ENCODE measurements at places on chromosomes 6 and 20.

DNA sequence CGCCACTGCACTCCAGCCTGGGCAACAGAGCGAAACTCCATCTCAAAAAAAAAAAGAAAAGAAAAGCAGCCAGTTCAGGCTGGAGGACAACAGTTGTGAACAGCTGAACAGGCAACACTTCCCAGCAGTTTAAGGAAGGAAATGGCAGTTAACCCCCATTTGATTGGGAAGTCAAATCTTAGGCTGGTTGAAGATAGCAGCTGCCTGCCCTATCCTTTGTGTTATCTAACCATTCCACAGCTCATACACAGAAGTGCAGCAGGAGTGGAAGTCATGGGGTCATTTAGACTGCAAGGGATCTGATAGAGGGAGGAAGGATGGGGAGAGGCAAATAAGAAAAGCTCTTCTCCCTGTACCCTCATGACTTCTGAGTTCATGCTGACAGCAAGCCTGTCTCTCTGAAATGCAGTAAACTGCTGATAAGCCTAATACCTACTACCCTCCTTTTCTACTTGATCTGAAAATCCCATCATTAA, 35.3 kb downstream of the KCTD20 start:
- H3K27ac ChIP-seq = no peak overlapping the region
- no peak for DNase-seq
- peaks cover 6% of the 10 kb centered on the region for H3K36me3 ChIP-seq
- no peak overlapping the region for H3K4me3 ChIP-seq
- no peaks in the 10 kb centered on the region for H3K4me1 ChIP-seq

GRCh38 chr6:140546640-140547039, 1172.2 kb upstream of the CITED2 start:
- no peaks in the 10 kb centered on the region for H3K36me3 ChIP-seq
- no peak for DNase-seq
- no peak overlapping the region for H3K4me3 ChIP-seq
- no peaks in the 10 kb centered on the region for H3K4me1 ChIP-seq
- H3K27ac ChIP-seq = no peak overlapping the region
- H3K27me3 ChIP-seq = no peaks in the 10 kb centered on the region

- H3K36me3 ChIP-seq = peaks cover 15% of the 10 kb centered on the region
- H3K27ac ChIP-seq = peak overlapping the region; percentile 78
- H3K27me3 ChIP-seq = no peaks in the 10 kb centered on the region
- H3K4me1 ChIP-seq = peaks cover 22% of the 10 kb centered on the region
- DNase-seq = peak; percentile 82
Measured at GRCh38 chr20:62952968-62953838, 694 bp downstream of the SLC17A9 start.

DNA sequence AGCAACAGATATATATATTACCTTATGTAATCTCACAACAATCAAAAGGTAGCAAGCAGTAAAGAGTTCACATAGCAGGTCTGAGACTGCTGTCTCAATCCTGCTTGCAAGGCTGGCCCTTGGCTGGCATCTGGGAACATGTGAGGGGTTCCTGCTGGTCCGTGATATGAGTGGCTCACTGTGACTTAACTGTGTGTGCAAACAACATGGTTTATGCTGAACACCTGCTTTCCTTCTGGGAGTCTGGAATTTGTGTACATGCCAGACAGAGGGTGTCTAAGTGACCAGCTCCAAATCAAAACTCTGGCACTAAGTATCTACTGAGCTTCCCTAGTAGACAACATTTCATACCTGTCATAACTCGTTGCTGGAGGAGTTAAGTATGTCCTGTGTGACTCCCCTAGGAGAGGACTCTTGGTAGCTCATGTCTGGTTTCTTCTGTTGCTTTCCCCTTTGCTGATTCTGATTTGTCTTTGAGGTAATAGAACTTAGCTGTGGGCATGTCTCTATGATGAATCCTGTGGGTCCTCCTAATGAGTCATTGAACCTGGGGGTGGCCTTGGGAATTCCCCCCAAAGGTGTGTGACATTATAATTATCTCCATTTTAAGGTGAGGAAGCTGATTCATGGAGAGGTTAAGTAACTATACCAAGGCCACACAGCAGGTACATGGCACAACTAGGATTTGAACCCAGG, 131.6 kb upstream of the NEDD9 start:
- H3K4me1 ChIP-seq = peaks cover 24% of the 10 kb centered on the region
- no peak overlapping the region for H3K4me3 ChIP-seq
- H3K27ac ChIP-seq = no peak overlapping the region
- H3K27me3 ChIP-seq = no peaks in the 10 kb centered on the region

- H3K4me3 ChIP-seq = no peak overlapping the region
- no peak for DNase-seq
- peaks cover 9% of the 10 kb centered on the region for H3K27me3 ChIP-seq
Measured at GRCh38 chr6:14066782-14067406, 50.7 kb upstream of the CD83 start.
